ENCODE measurements at places on chromosomes 4 and X.

DNA sequence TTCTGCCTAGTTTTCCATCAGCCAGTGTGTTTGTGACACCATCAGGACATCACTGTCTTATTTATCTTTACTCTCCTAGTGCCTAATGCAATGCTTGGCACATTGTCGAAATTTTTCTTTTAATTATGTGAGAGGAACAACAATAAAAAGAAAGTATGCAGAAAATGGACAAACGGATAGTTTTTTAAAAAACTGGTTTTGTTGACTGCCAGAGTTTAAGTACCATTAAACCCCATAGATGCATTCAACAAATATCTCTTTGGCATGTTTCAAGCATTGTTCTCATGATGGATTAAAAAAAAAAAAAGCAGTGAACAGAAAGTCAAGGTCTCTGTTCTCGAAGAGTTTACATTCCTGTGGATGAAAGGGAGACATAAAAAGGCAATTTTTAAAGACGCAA lies 398.4 kb downstream of the PPP3CA start:
- DNase-seq = no peak

- DNase-seq = no peak
Observed at GRCh38 chr4:13548059-13548983, 4.0 kb upstream of the NKX3-2 start.

DNA sequence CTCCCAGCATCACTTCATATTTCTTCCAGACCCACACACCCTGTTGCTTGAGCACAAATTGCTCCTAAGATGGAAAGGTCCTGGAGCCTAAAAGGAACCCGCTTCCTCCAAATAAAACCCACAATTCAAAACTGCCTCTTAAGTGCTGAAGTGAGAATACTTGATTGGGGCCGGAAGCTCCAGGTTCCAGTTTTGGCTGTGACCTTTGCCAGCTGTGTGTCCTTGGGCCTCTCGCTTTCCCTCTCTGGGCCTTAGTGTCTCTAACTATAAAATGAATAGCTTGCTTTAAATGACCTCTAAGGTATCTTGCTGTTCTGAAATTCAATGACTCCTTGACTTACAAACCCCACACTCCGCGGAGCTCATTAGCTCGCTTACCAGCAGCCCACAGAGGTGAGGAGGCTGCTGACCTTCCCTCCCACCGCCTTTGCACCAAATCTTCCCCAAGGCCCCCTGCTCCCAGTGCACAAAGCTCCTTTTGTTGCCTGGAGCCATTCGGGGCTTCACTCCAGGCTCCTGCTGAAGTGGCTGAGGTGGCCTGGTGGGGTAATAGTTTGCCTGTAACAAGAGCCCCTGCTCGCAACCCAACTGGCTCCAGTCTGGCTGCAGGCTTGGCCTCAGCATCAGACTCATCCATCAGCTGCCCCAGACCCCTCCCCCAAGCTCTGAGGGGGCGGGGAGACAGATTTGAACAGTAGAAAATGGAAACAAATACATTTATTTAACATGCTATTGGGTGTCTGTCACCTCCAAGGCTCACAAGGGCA lies 21.8 kb downstream of the STARD8 start:
- no peak for DNase-seq

DNA sequence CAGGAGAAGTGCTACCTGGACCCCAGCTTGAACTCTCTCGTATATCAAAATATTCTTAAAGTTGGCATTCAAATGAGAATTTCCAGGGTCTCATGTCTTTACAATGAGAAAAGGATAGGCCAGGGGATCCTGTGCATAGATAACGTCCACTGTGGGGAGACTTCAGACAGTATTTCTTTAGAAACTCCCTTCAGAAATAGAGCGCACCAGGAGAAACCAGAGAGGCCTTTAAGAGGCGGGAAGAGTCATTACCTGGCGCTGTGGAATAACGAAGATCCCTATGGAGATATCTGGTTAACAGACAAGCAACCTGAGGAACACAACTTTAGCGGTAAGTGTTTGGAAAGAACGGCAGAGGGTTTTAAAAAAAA lies 600 bp downstream of the RADX start:
- DNase-seq = no peak

DNA sequence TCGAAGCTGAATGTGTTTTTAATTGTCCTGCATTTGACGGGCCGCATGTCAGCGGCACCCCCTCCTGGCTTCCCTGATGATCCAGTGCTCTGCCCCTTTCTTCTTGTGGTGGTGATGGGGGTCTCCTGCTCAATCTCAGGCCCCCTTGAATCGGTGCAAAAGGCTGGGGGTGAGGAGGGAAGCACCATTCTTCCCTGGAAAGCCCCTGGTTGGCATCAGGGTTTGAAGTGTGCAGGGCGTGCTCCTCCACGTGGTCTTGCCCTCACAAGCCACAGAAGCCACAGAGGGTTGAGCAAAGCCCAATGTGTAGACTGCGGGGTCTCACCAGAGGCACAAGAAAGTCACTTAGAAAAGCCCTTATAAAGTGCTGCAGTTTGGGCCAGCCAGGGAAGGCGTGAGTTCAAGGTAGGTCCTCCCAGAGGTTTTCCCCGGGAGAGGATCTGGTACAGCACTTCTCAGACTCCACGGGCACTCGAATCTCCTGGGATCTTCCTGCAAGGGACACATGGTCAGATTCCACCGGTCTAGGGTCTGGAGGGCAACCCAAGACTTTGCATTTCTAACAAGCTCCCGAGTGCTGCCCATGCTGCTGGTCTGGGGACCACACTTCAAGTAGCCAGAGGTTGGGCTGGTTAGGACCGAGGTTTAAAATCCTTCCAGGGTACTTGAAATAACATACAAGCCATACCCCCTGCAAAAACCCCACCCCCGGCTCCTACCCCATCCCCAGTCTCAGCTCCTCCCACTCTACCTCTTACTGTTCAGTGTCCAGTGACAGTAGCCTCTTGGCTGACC lies 35.1 kb downstream of the PSAPL1 start:
- DNase-seq = no peak

DNA sequence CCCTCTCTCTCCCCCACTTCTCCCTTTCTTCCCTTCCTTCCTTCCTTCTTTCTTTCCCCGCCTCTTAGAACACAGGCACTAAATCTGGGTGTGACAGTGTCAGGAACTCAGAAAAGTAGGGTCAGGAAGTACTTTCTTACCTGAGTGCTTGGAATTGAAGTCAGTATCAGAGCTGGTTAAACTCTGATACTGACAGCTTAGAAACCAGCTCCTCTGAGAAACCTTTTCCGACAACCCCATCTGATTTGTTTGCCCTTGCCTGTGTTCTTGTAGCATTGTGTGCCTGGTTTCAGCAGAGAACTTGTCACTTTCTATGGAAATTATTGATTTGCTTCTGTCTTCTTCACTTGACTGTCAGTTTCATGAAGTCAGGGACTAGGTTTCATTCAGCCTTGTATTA lies 113.9 kb downstream of the AASDH start:
- DNase-seq = no peak

DNA sequence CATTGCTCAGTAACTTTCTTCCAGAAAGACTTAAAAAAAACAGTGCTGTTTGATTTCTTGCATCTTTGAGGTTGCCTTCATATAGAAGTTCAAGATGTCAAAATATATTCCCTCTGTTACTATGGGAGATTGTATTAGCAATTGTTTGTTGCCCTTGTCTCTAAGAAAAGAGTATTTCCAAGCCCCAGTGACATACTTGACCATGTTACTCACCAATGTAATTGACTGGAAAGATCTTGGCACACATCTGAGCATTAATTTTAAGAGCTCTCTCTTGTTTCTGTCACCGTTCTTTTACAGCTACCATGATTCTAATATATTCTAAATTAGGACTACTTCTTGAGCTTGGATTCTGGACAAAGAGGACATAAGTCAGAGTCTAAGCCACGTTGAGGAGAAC lies 902.7 kb upstream of the EPHA5 start:
- no peak for DNase-seq

- DNase-seq = no peak
Observed at GRCh38 chr4:96305030-96305429, 465.1 kb downstream of the PDHA2 start.

GRCh38 chr4:115711575-115711974 lies 598.2 kb upstream of the NDST4 start:
- no peak for DNase-seq

Data from activated T-cell treated with anti-CD3 and anti-CD28 coated beads for 48 hours (primary cell).